Brain (organoid and tissue), 16 donors: ENCODE measurements at places on chromosomes 4 and X.

DNA sequence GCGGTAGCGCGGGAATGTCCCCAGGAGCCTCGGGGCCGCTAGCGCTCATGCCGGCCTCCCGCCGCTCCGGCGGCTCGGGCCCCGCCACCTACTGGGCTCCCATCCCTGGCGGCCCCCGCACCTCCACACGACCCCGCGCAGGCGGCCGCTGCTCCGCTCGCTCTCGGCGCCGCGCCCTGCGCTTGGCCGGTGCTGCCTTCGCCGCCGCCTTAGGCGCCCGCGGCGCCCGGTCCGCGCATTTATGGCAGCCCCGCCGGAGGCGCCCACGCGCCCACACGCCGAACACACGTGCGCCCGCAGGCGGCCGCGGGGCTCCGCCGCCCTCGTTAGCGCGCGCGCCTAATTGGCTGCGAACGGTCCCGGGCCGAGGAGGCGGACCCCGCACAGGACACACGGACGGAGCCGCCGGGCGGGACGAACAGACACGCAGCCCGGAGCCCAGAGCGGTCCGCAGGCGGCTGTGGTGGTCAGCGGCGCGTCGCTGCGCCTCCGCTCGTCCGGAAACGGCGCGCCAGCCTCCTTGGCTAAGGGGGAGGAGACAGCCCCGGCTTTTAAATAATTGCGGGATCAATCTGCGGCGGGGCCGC lies at the start of gene NKX1-1:
Gene NKX1-1, minus strand, starts transcription at position 49 of the 587 bp plus-strand sequence. Its CDS starts 0 bp downstream, at position 49.
- no peak for DNase-seq

GRCh38 chrX:96907516-96908272 lies 24.0 kb downstream of the RPA4 start:
- peak; percentile 54 for DNase-seq

- DNase-seq = no peak
These were observed 263.2 kb upstream of the ITM2A start for GRCh38 chrX:79630033-79631009.

- DNase-seq = no peak
These were observed 22.0 kb downstream of the ATP5ME start for GRCh38 chr4:651884-652642.

DNA sequence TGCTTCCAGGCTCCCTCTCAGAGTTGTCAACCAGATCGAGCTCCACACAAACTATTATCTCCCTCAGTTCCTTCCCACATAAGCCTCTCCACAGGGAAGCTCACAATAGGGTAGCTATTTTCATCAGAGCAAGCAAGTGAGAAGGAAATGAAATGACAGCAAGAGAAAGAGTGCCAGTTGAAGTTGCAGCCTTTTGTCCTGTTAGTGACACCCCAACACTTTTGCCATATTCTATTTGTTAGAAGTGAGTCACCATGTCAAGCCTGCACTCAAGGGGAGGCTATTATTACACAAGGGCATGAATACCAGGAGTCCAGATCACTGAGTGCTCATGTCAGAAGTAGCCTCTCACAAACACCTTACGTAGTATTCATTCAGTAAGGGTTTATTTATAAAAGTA lies 266.3 kb upstream of the NOCT start:
- DNase-seq = no peak

GRCh38 chr4:77073981-77074380 lies 1.8 kb downstream of the CCNI start:
- DNase-seq = no peak

GRCh38 chrX:38717871-38718270 lies 83.4 kb upstream of the MID1IP1 start:
- peak; percentile 5 for DNase-seq

DNA sequence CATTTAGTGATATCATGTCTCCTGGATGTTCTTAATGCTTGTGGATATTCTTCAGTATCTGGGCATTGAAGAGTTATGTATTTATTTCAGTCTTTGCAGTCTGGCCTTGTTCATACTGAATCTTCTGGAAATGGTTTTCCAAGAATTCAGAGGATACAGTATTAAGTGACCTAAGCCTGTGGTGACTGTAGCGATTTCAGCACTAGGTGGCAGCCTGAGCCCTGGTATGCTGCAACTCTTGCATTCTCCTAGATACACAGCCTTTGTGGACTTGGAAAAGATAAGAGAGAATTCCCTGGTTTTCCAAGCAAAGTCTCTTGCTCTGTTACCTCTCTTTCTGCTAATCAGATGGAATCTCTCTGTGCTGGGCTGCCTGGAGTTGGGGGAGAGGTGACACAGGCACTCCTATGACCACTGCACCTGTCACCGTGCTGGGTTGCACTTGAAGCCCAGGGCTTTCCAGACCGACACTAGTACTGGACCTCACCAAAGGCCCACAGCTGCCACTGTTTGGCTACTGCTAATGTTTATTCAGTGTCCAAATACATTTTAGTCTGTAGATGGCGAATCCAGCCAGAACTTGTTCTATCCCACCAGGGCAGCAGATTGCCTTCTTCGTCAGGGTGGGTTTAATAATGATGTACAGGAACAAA lies 19.3 kb upstream of the SPIN2A start:
- no peak for DNase-seq

DNA sequence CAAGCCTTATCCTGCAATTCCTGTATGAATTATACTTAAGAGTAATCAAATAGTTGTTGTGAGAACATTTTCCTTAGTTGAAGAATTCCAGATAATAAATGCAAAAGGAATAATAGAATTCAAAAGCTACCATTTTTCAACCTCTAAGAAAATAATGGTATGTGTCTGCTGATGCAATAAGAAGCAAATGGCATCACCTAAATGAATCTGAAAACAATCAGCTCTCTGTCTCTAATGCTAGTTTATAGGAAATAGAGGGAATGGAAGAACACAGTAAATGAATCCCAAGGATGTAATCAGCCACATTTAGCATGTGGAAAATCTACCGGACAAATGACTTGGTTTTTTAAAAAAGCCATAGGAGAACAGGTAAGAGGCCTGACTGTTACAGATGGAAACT lies 115.1 kb downstream of the DCHS2 start:
- DNase-seq = no peak

GRCh38 chr4:150717952-150718351 lies 136.0 kb downstream of the MAB21L2 start:
- no peak for DNase-seq

GRCh38 chrX:150759568-150760416 lies 66.6 kb downstream of the MTMR1 start:
- no peak for DNase-seq

DNA sequence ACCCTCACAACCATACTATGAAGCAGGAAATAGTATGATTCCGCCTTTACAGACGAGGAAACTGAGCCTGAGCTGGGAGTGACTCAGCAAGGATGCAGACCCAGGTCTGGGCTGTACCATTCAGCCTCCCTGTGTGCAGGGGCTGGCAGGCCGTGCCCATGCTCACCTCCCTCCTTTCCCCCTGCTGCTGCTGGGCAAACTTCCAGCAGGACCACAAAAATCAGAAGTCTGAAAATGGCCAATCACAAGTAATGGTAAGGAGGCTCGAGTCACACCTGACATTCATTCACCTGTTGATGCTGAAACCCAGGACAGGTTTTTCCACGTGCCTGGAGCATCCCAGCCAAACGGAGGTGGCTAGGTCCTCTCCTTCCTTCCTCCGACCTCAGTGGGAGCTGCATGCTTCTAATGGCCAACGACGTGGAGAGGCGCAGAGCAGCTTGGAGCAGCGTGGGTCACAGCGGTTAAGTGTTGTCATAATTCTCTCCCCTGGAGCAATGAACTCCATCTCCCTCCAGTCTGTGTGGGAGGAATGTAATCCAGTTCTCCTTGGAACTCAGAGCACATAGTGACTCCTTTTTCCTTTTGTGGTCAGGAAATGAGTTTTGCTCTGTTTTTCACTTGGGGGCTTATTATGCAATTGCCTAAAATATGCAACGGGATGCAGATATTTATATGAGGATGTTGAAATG lies 371.7 kb downstream of the BCOR start:
- DNase-seq = no peak

DNA sequence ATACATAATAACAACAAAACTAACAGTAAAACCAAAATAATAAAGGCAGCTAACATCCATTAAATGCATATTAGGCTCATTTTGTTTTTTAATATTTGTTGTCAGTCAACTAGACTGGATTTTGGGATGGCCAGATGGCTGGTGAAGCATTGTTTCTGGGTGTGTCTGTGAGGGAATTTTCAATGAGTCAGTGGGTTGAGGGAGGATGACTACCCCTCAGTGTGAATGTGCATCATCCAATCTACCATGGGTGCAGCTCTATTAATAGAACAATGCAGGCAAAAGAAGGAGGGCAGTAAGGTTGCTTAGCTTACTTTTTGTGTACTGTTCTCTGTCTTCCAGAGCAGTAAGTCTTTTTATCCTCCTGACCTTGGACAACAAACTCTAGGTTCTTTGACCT lies 484.2 kb upstream of the HS3ST1 start:
- no peak for DNase-seq

- no peak for DNase-seq
These were observed 52.0 kb upstream of the IL13RA1 start for GRCh38 chrX:118675326-118675965.

DNA sequence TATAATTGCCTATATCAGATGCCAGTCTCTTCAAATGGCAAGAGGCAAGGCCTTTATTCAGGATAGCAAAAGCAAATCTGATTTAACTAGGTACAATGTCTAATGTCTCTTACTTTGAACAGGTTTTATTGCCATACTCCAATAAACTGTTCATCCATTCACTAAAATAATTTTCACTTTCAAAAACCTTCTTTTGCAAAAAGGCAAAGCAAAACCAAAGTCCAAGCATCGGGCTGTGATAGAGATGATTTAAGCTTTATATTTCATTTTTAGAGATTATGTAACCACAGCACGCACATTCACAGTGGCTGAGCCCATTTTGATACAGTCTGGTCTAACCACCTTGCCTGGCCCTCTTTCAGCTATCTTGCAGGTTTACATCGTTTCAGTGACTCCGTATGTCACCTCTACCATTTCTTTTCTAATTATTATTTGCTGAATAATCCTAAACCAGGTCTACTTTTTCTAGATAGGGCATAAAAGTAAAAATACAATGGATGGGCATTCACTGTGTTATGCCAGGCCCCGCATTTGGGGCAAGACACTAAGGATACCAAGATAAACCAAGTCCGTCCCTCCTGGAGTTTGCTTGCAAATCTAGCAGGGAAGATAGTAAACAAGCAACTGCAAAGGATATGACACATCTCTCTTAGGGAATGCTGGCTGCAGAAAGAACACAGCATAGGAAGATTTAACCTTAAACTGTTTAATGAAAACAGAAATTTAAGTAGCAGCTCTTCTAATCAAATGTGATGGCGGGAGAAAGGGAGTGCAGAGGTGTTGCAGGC lies 1.8 kb downstream of the CASP3 start:
- no peak for DNase-seq

DNA sequence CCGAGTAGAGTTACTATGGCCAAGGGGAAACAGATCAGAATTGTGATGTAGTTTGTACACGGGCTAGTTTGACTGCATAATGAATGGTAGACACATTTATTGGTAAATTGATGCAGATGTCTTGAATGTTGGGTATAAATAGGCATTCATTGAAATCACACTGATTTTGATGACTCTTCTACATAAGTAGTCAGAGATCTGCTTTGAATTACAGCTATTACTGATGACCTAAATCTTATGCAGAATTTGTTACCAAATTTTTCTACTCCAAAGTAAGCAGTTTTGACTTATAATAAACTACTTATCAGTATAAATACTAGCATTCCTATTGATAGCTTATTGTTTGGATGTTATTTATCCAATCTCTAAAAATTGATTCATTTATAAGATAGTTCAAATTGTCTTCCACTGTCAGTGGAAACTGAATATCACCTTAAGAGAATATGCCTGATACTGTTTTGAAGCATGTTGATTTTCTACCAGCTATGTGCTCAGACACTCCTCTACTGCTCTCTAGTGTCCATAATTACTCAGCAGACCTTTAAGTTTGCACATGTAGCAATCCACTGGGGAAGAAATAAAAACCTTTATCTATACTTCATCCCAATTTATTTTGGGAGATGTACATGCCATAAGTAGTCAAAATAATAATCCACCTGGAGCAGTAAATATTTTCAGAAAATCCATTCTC lies 120.3 kb downstream of the RASL11B start:
- peak; percentile 84 for DNase-seq
